ENCODE measurements at places on chromosomes 12 and 14.

GRCh38 chr14:52735921-52736489 lies 6.0 kb downstream of the STYX start:
- no peak for DNase-seq

DNA sequence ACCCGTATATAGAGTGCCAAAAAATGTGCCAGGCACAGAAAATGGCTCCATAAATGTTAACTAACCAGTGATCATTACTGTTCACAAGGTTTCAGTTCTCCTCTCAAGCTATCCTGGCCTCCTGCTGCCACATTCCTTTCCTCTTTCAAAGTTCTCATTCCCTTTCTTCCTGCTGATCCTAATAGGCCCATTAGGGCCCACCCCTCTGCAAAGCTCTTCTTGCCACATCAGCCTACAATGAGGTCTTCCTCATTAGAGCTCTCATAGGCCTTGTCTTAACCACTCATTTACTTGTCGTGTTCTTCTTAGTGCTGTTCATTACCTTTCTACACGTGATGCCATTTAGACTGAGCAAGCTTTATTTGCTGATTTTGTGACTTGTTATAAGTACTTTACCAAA lies 40.5 kb downstream of the RPS29 start:
- no peak for DNase-seq

- no peak for DNase-seq
Measured at GRCh38 chr14:90521084-90521929, 124.5 kb downstream of the CALM1 start.

GRCh38 chr12:132561427-132562156 lies 48.8 kb downstream of the LRCOL1 start:
- no peak for DNase-seq

GRCh38 chr14:92690171-92691011 lies 58.0 kb downstream of the LGMN start:
- no peak for DNase-seq

- DNase-seq = no peak
Measured at GRCh38 chr12:65334521-65334920, 56.0 kb downstream of the MSRB3 start.

- DNase-seq = no peak
Measured at GRCh38 chr12:107875786-107876185, 101.3 kb downstream of the ASCL4 start.

- no peak for DNase-seq
Measured at GRCh38 chr14:64775081-64775777, 71.0 kb downstream of the PLEKHG3 start.

DNA sequence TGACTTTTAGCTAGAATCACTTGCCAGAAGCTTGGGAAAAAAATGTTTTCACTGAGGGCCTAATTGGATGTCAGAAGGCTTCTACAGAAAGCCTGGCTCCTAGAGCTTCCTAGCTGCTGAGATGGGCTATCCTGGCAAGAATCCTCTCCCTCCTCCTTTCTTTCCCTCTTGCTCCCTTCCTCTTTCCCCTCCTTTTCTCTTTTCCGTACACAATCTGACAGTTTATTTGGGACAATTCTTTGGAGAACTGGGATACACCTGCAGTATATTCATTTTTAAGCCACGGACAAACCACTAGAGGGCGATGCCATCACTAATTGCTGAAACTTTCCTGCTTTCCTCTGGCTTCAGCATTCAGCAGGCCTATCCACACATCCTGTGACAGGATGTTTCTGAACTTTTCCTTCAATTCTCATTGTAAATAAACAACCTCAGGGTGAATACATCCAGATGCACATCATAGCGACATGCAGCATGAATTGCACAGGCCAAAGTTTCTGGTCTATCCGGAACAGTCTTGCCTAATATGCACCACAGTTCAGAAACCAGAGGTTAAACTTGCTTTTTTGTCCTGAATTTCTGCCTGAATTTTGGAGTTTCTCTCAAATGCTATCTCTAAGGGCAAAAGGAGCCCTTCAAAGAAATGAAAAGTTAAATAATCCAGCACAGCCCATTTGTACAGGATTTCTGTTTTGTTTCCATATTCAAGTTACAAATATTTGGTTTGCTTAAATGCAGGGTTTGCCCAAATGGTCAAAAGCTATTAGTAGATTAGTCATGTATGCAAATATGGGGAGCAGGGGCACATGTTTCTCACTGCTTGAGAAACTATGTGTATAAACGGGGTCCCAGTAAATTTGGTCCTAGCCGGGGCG lies 142.8 kb downstream of the PAWR start:
- DNase-seq = peak; percentile 10

DNA sequence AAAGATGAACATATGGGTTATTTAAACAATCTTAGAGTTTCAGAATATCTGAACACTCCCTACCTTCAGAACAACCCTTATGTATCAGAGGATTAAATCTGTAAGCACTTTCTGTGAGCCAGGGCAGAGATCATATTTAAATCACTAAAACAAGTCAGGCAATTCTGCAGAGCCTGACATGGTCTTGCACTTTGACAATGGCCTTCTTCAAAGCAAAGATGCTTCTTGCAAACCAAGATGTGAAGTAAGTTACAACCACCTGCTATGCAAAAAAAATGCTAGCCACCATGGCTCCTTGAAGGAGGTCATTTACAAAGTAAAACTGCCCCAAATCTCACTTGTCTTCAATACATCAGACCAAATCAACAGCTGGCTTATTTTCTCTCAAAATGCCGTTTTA lies 3.2 kb downstream of the PPP1CC start:
- no peak for DNase-seq

DNA sequence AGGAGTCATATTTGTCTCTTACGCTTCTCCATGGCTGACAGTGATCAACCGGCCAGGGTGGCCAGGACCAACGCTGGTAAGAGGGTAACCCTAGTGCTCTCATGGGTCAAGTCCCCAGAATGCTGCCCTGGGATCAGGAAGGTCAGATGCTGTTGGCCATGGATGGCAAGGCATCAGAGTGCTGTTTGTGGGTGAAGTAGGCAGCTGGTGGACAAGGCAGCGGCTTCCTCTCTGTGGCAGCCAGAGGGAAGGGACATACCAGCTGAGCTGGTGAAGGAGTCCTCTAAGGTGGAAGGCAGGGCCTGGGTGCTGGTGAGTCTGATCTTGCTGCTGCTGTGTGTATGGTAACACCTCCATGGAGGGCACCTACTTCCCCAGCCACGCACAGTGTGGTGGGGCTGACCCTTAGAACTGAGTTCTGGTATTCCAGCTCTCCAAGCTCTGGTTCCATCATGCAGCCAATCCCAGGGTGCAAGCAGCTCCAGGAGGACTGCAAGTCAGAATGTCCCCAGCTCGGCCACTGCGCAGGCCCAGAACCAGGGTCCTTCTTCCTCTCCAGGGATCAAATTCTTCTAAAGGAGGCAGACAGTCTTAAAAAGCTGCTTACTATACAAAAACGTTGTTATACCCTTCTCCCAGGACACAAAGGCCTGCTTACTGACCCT lies 13.4 kb upstream of the SMOC1 start:
- DNase-seq = no peak

GRCh38 chr12:119176267-119177055 lies 2.3 kb upstream of the HSPB8 start:
- no peak for DNase-seq

DNA sequence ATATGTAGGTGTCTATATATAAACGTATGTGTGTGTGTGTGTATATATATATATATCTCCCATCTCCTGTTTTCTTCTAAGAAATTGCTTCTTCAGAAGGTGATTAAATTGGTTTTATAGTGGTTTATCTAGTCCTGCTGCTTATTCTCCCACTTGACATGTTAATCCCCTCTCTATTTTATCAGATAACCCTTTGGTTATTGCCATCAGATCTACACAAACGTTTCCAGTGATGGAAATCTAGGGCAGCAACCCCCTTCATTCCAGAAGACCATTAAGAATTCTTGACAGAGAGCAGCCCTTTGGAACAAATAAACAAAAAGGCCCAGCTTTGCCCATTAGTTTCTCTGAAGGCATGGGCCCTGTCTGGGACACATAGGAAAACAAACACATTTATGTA lies 34.2 kb upstream of the YARS2 start:
- no peak for DNase-seq

GRCh38 chr12:130879212-130879686 lies 7.4 kb downstream of the RAN start:
- no peak for DNase-seq

DNA sequence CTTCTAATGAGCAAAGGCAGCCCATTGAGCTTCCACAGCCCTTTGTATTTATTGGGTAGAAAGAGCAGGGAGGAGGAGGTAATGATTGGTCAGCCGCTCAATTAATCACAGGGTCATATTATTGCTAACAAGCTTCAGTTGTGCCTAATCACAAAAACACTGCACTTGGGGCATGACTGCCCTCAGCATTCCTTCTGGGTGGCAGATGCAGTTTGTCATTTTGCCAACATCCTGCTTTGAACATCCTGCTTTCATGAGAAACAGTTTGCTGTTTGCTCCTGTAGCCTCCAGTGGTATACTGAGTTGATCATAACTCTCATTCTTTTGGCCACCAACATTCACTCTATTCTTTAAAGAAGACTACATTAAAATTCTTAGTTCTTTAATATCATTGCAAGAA lies 462.9 kb upstream of the MIS18BP1 start:
- no peak for DNase-seq

DNA sequence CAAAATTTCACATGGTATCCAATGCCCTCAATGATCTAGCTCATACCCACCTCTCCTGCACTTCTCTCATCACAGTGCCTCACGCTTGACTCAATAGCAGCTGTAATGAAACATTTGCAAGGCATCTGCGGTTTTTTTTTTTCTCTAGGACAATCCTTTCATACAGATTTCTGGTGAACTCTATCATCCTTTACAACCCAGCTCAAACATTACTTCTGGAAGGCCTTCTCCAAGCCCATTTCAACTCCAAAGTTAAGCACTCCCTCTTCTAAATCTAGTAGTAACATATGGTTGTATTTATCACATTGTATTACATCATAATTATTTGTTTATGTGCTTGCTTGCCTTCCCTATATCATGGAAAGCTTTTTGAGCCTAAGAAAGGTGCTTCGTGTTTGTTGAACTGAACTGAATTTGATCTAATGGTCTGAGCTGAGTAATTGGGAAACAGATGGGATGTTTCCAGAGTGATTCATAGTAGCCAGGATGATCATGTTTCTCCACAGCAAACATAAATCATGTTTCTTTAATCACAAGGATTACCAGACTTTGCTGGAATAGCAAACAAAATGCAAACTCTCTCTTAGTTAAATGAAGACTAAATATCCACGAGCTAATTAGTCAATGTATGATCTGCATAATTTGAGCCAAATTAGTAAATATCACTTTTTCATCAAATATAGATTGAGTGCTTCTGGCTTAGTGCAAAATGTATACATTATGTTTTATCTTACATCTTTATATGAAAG lies 14.3 kb downstream of the CFL2 start:
- DNase-seq = no peak

DNA sequence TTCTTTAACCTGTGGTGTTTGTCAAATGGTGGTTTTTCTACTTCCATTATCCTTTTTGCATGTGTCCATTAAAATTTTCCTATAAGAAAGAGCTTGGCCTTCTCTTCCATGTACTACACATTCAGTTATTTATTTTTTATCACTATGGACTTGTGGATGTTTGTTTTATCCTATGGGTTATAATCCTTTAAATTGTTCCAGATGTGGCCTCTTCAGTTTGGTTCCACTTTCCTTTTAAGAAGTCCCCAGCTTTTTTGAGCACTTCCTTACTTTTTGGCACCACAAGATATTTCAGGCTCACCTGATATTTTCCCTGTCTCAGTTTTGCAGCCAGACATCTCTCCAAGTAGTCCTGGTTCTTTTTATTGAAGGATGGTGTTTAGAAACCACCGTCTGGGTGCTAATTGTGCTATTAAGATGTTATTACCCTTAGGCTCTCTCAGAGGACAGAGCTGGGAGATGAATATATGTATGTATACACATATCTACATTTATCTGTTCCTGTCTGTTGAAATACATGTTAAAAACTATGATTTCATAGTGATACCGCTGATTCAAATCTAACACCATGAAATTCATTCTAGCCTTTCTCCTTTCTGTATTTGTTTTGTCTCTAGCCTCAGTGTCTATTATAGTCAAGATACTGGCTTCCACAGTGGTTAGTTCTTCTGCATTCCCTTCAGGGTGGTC lies 408.5 kb upstream of the RGS6 start:
- DNase-seq = no peak

DNA sequence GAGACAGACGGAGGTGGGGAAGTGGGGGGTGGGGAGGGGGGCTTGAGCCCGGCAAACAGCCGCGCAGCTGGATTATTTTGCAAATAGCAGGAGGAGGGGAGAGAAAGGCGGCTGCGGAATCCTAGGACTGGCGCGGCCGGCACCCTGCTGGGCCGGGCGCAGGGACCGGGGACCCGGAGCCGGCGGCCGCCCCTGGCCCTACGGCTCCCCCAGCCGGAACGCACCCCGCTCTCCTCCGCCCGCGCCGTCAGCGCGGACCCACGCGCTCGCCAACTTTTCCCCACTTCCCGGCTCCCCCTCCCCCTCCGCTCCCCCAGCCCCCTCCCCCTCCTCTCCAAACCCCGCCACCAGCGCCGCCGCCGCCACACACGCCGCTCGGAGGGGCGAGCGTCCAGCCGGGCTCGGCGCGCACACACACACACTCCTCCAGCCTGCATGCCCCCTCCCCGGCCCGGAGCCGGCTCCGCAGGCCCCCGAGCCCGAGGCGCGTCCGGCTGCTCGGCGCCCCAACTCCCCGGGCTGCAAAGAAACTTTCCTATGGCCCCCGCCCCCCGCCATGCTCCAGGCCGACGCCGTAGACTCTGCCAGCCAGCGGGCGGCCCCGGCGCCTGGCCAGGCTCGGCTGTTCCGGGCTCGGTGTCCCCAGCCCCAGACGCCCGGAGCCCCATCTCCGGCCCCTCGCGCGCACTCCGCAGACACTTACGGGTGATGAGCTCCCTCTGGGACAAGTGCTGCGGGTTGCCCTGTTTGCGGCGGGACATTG lies 1.4 kb downstream of the BCL11B start:
- DNase-seq = peak; percentile 32

DNA sequence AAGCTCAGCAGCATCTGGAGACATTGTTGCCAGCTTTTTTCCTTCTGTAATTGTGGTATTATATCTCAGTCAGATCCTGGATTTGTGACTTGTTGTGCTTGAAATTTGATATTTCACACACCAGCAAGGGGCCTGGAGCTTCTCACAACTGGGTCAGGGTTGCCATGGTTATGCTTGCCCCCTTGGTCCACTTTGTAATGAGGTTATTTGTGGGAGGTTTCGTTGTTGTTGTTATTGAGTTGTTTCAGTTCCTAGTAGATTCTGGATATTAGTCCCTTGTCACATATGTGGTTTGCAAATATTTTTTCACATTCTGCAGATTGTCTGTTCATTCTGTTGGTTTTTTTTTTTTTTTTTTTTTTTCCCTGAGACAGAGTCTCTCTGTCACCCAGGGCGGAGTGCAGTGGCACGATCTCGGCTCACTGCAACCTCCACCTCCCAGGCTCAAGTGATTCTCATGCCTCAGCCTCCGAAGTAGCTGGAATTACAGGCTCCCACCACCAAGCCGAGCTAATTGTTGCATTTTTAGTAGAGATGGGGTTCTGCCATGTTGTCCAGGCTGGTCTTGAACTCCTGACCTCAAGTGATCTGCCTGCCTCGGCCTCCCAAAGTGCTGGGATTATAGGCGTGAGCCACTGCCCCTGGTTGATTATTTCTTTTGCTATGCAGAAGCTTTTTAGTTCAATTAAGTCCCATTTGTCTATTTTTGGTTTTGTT lies 80.6 kb upstream of the ETV6 start:
- DNase-seq = no peak

- no peak for DNase-seq
Measured at GRCh38 chr12:31589598-31589903, 1.4 kb downstream of the DENND5B start.

GRCh38 chr14:50347521-50347920 lies 35.4 kb downstream of the DMAC2L start:
- no peak for DNase-seq

- no peak for DNase-seq
Measured at GRCh38 chr14:36588119-36588518, 5.7 kb upstream of the NKX2-8 start.

Data from CD4-positive, alpha-beta T cell treated with Interleukin-12 subunit alpha and Interleukin-12 subunit beta, for 1 hour (primary cell).